ENCODE measurements at places on chromosomes 7 and 10.

DNA sequence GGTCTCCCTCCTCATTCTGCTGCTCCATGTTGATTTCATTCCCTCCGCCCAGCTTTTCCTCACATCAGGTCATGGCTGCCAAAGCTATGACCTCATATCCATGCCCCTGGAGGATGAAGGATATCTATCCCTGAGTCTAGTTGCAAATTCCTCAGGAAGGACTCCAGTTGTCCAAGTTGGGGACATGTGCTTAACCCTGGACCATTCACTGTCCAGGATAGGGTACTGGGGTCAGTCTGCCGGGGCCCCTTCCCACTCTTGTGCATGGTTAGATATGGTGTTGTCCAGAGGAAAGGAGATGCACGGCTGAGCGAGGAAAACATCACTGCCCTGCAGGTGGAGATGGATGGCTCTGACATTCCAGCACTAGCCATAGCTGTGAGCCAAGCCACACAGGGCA lies 51.9 kb upstream of the COMTD1 start:
- no peak for DNase-seq

DNA sequence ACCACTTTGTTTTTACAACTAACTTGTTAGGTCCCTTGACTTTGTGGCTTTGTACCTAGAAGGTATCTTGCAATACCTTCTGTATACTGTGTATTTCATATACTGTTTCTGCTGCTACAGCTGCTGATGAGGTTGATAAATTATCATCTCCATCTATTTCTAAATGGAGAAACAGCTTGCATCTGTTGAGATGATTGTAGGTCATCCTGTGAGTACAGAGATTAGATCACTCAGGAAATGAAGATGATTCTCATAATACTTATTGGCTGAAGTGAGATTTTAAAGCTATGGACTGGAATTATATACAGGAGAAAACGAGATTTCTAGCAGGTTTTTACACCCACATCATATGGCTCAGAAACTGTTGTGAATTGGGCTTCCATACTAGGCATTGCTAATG lies 280.5 kb downstream of the KCND2 start:
- DNase-seq, result no peak

DNA sequence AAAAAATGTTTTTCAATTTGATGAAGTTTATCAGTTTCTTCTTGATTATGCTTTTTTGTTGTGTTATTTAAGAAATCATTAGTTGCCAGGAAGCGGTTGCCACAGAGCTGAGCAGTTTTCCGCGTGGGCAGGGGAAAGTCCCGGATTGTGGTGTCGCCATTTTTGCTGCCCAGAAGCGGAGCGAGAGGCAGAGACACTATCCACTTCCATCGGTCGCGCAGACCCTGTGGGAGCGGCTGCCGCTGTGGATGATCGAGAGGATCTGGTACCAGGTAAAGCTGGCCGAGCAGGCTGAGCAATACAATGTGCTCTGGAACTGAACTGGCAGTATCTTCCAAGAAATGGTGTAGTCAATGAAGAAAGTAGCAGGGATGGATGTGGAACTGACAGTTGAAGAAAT lies 119.8 kb downstream of the ZNF736 start:
- no peak for DNase-seq

DNA sequence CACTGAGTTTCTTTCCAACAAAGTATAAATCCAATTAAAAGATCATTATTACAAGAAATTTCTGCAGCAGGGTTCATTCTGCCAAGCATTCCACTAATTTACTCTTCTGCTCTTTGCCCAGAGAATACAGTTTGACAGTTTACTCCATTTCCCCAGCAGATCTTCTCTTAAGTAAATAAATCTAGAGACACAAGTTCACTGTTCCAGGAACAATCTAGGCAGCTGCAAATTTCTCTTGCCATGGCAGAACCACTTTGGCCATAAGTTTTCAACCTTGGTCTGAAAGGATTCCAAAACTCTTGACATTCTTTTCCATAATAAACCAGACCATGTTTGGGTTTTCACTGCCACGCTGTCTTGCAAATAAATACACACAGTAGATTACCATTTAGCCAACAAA lies 11.5 kb downstream of the RGS10 start:
- no peak for DNase-seq

DNA sequence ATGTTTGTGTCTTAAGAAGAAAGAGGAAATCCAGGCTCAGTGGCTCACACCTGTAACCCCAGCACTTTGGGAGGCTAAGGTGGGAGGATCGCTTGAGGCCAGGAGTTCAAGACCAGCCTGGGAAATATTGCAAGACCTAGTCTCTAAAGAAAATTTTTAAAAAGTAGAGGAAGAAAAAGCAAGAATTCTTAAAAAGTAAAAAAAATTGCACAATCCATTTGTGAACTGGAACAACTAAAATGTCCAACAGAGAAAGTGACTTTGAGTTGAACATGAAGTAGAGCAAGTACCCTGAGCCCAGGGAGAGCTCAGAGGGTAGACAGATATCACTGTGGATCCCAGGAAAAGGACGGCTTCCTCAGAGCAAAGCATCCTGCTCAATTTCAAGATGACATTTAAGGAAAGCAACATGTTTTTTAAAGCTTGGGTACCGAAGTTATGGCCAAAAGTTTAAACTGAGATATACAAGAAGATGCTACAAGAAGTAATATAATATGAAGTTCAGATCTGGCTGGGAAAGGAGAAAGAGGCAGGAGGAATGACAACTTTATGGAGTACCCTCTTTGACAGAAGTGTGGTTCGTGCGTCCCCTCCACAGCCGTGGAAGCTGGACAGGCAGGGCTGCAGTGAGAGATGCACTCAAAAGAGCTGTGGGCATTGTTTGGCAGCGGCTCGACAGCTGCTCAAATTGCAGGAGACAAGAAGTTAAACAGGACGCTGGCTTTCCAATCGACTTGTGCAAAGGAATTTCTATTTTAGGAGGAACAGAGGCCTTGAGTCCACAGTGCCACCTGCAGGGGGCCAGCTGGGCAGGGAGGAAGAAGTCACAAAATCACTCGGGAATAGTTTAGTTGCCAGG lies 201.3 kb downstream of the JCAD start:
- no peak for DNase-seq

DNA sequence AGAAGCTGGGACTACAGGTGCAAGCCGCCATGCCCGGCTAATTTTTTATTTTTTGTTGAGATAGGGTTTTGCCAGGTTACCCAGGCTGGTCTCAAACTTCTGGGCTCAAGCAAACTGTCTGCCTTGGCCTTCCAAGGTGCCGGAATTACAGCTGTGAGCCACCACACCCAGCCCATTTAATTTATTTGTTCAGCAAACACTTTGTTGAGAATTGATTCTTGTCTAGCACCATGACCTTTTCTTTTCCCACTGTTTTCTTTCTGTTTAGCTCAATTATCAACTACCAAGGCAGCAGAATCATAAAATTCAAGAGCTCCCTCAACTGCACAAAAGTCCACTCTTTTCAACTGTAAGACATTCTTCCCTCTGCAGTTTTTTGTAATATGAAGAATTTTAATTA lies 47.8 kb upstream of the PARD3 start:
- no peak for DNase-seq

GRCh38 chr7:137993395-137993743 lies 8.5 kb downstream of the CREB3L2 start:
- no peak for DNase-seq

GRCh38 chr10:46237815-46238510 lies 48.8 kb upstream of the ANTXRL start:
- no peak for DNase-seq

DNA sequence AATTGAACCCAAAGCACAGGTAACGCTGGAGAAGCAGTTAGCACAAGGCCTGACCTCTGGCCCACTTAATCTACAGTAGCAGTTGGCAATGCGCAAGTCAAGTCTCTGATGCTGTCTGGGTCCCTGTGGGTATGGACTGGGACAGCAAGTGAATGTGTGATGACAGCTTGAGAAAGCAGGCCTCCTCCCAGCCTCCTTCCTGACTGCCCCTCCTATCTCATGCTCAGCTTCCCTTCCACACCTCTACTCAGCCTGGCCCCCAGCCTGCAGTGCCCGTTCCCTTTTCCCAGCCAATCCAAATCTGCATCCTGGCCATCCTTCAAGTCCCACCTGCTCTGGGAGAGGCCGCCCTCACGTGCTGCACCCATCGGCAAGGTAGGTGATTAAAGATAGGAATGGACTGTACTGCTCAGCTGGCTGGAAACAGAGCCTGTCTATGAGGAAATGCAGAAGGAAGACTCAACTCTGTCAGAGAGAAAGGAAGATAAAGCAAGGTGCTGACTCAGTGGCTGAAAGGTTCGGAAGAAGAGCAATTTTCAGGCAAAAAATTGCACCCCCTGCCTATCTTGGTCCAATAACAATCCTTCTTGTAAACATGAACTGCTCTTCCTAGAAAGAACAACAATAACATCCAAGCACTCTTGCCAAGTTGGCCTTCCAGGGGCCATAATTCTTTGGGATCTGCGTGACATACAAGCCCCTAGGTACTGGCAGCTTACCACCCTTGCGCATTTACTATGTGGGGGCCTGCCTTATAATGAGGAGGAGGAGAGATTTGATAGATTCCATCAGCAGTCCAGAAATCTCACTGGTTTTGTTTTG lies 16.6 kb upstream of the FGFR2 start:
- no peak for DNase-seq

GRCh38 chr10:45144326-45145070 lies 143.8 kb downstream of the ZNF22 start:
- no peak for DNase-seq
